ENCODE measurements at places on chromosomes 5 and 9.

- no peak for DNase-seq
These were observed 1786.4 kb upstream of the WWC1 start for GRCh38 chr5:166505067-166505466.

DNA sequence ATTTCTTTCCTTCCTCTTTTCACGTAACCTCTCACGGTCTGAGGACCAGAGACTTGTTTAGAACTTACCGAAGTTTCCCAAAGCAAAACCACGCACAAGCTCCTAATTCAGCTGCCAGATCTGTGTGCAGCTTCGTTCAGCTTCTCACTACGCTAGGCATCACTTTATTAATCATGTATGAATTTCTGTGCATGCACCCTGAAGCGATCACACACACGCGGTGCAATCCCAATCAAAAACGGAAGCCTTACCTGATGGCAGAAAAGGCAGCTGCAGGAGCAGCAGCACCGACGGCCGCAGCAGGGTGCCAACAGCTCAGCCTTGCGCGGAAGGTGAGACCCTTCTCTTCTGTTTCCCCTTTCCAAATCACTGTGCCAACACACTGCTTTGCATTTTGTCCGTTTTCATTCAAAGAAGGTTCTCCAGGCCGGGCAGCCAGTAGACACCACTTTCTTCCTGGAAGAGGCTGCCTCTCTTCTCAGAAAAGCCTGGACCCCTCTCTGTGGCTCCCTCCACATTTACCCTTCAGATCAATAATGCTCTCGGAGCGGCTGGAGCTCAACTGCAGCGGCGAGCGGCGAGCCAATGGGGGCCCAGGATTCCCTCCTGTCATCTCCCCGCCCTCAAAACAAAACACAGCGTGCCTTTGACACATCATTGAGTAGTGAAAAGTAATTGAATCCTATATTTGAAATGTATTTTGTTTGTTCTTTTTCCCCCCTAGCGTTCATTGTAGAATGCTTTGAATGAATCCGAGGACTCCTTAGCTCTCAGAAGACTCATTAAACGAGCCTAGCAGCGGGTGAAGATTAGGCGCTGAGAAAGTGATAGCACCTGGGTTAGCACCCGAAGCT is at the start of gene CDH12:
Gene CDH12, minus strand, starts transcription at position 538 of the 854 bp plus-strand sequence.
- DNase-seq, result no peak

DNA sequence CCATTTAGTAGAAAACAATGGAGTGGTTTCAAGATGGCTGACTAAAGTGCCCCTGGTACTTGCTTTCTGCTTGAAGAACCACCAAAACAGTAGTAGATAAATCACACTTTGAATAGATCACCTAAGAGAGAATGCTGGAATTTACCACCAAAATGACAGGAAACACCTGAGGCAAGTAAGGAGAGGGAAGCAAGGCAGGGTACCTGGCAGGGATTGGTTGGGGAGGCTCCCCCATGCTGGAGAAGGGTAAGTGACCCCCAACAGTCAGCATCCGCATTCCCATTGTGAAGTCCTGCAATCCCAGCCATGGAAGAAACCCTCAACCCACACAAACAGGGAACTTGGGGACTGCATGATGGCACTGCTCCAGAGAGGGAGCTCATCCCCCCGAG is 105.5 kb downstream of the PLPP1 start:
- no peak for DNase-seq

DNA sequence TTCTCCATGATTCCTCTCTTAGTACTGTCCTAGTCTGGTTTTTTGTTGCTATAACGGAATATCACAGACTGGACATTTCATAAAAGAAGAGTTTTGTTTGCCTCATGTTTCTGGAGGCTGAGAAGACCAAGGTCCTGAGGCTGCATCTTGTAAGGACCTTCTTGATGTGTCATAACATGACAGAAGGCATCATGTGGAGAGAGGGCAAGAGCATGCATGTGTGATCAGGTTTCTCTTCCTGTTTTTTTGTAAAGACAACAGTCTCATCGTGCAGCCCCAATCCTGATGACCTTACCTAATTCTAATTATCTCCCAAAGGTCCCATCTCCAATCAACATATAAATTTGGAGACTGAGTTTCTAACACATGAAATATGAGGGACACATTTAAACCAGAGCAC is 108.4 kb downstream of the MSX2 start:
- no peak for DNase-seq

- DNase-seq, result no peak
These were observed 79.4 kb downstream of the AUH start for GRCh38 chr9:91282292-91282691.

- DNase-seq, result no peak
These were observed 37.0 kb downstream of the DMRTA1 start for GRCh38 chr9:22483528-22484070.

- DNase-seq, result no peak
These were observed 53.6 kb upstream of the IRX2 start for GRCh38 chr5:2805080-2805479.

DNA sequence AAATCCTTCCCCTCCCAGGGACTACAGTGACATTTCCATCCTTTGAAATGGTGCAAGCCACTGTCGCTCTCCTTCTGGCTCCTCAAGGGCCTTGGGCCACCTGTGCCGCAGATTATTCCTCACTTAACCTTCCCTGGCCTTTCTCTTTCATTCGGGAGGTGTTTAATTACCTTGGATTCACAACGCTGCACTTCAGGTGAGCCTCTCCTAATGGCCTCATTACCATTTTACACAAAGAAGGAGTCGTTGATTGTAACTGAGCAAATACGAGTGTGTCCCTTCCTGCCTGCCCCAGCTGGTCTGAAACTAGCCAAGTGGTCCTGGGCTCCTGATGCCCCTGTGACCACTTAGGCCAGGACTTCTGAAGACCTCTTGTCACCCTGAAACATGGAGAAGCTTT is 205.0 kb downstream of the CRB2 start:
- DNase-seq, result no peak

- DNase-seq, result no peak
These were observed 4.2 kb downstream of the SARDH start for GRCh38 chr9:133733796-133734533.

GRCh38 chr9:20620650-20621470 is 1.4 kb downstream of the MLLT3 start:
- DNase-seq, result peak; percentile 42

GRCh38 chr9:80932181-80932580 is 757.2 kb downstream of the TLE1 start:
- DNase-seq, result no peak

All from activated naive CD4-positive, alpha-beta T cell treated with anti-CD3 and anti-CD28 coated beads, Interleukin-2, amount 50 U/mL, for 72 hours (primary cell).